ENCODE measurements at places on chromosomes 2 and 18.

- ATAC-seq, result no peak
Observed at GRCh38 chr18:35157181-35157580, 83.7 kb upstream of the ZNF397 start.

GRCh38 chr18:26547646-26548414 is 523 bp downstream of the KCTD1 start:
- peak; percentile 53 for ATAC-seq

DNA sequence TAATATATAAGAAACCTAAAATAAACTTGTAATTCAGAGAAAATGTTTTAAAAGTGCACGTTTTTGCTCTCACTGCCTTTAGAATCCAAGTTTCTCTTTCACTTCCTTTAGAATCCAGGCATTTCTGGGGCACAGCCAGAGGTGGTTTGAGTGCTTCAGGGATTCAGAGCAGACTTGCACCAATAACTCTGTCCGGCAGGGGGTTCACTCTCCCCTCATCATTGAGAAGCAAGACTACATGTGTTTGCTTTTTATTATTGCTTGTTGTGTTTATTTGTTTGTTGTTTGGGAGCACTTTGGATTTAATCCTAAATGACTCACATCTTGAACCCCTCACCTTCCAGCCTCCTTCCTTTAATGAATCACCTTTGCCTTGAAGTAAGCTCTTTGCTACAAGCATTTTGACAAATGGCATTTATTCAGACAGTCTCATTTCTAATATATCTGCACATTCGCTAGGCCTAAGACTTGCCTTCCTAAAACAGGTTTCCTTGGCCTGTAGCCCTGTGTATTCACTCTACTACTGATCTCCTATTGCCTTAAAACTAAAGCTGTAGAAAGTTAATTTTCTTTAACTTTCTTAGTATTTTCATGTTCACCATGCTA is 233.5 kb upstream of the ATP5MC3 start:
- ATAC-seq, result no peak

DNA sequence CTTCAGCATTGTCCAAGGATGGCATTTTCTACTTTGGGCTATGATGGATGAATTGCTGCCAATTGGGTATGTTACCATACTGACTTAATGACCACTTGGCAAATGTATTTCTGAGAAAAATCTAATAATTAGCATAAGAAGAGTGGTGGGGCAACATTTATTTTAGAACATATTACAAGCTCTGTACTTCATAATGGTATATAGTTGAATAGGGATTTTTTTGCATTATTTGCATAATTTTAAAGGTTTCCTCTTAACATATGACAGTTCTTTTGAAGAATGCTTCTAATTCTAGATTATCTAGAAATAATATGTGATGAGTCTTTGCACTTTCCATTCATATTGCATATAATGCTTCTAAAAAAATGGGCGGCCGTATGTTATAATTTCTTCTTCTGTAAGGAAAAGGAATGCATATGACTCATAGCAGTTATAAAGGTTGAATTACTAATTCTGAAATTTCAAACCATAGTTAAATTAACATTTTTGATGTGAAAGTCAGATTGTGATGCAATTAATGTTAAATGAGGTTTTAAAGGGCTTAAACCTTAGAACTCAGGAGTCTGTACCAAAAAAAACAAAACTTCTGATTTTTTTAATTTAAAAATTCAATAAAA is 1652.3 kb upstream of the SLC39A10 start:
- ATAC-seq, result no peak

- ATAC-seq, result peak; percentile 47
Observed at GRCh38 chr2:131105950-131106801, 1.0 kb downstream of the PLEKHB2 start.

DNA sequence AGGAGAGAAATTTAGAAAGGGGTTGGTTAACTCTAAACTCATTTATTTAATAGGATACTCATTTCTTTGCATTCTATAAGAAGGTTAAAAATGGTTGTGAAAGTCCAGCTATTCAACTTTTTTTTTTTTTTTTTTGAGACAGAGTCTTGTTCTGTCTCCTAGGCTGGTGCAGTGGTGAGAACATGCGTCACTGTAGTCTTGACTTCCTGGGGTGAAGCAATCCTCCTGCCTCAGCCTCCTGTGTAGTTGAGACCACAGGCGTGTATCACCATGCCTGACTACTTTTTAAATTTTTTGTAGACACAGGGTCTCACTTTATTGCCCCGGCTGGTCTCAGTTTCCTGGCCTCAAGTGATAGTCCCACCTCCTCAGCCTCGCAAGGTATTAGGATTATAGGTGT is 11.9 kb downstream of the ELP2 start:
- ATAC-seq, result no peak

- ATAC-seq, result no peak
Observed at GRCh38 chr2:187966924-187967323, 324.8 kb upstream of the GULP1 start.

GRCh38 chr2:33220533-33220932 is 255.9 kb upstream of the RASGRP3 start:
- no peak for ATAC-seq

- ATAC-seq, result no peak
Observed at GRCh38 chr18:70454704-70455322, 166.0 kb downstream of the SOCS6 start.

DNA sequence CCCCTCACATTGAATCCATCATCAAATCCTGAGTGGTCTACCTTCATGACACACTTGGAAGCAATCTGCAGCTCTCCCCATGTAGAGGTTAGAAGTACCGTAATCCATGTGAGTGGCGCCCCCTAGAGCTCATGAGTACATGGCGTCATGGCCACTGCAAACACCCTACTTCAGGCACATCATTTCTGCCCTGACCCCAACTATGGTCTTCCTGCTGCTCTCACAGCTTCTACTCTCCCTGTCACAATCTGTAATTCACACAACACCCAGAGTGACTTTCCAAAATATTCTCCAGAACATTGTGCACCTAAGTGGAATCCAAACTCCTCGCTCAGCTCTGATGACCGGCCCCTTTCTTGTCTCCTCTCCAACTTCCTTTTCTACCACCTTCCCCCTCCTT is 141.9 kb downstream of the ANKRD44 start:
- ATAC-seq, result peak; percentile 82

DNA sequence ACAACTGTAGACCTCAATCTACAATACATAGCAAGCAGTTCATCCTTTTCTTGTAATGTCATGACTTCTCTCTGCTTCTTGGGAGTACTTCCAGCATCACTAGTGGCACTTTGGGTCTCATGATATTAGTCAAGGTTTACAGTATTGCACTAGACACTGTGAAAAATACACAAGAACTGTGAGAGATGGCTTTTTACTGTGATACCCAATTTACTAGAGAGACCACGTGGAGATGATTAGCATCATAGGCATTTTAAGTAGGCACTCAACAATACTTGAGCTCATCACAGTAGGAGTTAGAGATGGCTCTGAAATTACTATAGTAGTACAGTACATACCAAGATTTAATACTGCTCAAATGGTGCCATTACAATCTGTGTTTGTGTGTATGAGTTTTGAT is 112.8 kb upstream of the EML6 start:
- ATAC-seq, result no peak

DNA sequence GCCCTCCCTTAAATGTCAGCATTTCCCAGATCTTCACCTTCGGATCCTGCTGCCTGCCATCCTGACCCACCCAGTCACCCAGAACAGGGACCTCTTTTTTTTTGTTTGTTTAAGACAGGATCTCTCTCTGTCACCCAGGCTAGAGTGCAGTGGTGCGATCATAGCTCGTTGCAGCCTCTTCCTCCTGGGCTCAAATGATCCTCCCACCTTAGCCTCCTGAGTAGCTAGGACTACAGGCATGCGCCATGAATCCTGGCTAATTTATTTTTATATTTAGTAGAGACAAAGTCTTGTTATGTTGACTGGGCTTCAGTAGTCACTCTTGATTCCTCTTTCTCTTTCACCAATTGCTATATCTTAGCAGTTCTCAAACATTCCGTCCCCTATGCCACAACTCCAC is 39.0 kb downstream of the INSIG2 start:
- ATAC-seq, result no peak

- ATAC-seq, result no peak
Observed at GRCh38 chr2:226788881-226789490, 10.6 kb downstream of the IRS1 start.

DNA sequence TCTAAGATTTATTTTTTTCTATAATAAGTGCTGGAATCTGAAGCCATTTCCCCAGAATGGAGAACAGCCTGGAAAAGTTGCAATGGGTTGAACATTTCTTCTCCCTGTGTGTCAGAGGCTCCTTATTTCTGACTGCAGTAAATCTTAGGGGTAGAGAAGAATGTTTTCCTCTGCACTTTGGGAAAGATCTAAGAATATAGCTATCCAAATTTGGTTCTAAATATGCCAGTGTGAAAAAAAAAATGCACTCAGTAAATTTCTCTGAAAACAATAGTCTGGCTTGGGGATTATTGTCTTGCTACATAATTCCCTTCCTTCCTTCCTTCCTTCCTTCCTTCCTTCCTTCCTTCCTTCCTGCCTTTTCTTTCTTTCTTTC is 19.7 kb upstream of the CYRIA start:
- ATAC-seq, result no peak

DNA sequence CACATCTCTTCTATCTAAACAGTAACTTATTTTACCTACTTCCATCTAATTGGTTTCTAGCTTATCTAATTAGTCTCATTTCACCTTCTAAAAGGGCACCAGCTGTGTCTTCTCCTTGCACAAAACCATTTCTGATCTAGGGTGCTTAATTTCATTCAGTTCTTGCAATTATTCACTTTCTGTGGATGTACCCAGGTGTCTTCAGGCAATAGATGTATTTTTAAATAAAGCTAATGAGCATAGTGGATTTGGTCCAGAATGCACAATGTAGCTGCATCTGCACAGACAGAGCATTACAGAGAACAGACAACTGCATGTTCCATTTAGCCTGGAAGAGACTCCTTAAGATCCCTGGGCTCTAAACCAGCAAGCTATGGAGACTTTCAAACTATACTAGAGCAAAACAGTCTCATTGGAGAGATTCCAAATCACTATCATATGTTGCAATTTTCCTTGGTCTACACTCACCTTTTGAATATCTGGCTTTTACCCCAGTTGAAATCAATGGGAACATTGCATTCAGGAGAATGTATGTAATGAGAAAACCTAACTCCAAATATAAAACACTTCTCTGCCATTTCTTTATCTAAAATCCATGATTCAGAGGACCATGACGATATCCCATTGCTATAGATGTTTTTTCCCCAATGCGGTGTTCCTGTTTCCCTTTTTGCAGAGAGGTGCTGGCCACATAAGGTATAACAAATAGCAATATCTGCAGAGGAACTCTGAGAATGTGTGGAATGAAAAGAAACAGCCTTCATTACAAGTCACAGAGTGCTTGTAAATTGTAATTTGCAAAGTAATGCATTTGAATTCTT is 3.5 kb upstream of the RFX8 start:
- no peak for ATAC-seq

GRCh38 chr2:147688242-147688641 is 156.6 kb upstream of the ACVR2A start:
- ATAC-seq, result no peak

DNA sequence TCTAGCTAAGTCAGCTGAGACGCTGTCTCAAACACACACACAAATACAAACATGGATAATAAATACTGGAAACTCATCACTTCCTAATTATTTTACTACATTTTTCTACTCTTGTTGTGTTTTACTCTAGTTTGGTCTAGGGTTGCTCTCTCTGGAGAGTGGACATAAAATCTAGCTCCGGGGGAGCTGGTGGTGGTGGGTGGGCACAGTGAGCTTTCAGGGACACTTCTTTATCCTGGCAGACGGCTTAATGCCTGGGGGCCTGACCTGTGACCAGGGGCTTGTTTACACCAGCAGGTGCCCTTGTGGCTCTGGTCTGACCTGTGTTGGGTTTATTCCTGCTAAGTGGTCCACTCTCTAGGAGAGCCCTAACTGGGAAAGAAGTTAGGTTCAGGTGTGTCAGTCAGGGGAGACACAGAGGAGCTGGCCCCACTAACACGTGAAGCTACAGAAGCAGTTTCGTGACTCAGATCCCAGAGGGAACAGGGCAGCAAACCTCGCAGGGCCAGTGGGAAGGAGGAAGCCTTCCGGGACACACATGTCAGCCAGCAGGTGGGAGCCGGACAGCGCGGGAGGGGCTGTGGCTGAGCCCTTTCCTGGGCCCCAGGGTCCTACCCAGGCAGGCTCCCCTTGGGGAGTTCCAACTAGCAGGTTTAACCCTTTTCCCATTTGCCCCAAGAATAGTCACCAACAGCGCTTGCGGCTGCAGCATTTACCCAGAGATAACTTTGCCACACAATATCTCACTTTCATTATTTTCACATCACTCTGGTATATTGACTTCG is 22.5 kb upstream of the BOK start:
- no peak for ATAC-seq

DNA sequence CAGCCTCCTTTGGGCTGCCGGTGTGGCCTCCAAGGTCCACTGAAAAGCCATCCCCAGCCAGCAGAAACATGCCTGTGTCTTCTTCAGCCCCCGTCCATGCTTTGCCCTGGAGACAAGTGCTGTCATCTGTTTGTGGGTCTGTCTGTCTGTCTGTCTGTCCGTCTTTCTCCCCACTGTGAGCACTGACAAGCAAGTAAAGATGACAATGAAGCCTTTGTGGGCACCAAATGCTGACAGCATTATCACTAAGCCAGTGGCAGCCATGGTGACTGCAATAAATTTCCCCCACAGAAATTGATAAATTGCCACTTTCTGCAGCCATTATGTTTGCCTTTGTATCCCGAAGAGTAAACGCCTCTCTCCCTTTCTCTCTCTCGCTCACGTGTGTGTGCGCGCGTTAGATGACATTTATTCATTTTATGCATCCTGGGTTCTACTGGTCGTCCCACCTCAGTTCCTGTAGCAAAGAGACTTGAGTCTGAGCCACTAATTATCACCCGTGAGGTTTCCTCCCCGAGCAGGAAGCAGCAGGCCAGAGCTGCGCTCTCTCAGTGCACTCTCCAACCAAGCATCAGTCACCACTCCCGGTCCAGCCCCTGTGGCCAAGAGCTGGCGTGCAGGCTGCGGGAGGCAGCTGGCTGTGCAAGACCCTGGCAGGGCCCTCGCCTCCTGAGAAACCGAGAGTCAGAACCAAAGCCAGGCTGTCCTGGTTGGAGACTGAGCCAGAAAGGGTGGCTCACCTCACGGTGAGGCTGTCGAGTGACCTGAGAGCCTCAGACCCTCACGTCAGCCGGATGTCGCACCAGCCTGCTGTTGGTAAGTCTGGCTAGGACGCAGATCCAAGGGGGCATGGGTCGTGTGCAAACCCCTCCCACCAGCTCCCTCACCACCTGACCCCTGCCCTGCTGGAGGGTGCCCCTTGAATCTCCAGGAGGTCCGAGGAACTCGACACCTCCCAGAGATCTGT is 6.9 kb downstream of the STEAP3 start:
- ATAC-seq, result no peak

GRCh38 chr2:67808112-67808511 is 254.7 kb downstream of the C1D start:
- ATAC-seq, result no peak

DNA sequence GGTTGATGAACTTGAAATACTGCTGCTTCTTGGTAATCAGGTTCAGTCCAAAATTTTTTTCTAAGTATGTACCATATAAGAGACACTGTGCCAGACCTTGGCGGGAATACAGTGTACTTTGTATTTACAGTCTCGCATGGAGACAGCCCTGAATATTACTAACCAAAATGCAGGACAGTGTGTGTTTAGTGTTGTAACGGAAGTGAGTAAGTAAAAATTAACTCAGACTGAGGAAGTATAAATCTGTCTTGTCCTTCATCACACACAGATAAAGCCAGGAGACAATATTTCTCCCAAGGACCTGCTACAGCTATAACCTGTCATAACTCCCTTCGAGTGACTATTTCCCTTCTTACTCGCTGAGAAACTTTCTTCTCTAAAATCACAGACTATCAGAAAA is 76.9 kb downstream of the ACTR3 start:
- no peak for ATAC-seq

- ATAC-seq, result no peak
Observed at GRCh38 chr2:56239437-56239836, 55.6 kb downstream of the CCDC85A start.

- ATAC-seq, result peak; percentile 69
Observed at GRCh38 chr2:144331674-144332355, 188.1 kb downstream of the ZEB2 start.
